NCI-H2227 treated with DMSO at 0.1 percent for 48 hours (cell line): ENCODE measurements at places on chromosomes 6 and 20.

DNA sequence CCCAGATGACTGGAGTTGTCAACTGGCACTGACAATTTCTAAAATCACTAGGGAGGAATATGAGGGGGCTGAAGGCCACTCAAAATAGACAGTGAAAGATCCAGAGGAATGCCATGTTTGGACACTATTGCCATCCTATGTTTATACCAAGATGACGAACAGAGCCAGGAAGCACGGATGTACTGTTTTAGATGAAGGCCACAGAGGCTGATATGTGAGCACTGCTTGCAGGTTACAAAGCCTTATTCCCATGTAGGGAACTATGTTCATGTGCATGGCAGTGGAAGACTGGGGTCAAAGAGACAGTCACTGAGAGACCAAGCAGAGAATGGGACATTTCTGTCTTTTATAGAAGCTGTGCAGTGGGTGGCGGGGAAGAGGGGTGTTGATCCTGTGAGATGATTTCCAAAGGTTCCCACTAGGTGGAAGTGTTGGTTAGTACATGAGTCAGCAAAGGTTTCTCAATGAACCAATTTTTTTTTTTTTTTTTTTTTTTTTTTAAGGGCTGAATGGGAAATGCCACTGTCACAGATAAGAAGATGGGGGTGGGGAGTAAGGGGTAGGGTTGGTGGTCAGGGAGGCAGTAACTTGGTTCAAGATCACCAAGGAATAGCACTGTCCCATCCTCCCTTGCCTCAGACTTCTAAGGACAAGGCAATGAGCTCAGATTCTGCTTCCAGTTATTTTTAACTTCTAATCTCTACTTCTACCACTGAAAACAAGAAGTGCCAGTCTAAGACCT lies 46.7 kb upstream of the MOCS1 start:
- DNase-seq = peak; percentile 60

DNA sequence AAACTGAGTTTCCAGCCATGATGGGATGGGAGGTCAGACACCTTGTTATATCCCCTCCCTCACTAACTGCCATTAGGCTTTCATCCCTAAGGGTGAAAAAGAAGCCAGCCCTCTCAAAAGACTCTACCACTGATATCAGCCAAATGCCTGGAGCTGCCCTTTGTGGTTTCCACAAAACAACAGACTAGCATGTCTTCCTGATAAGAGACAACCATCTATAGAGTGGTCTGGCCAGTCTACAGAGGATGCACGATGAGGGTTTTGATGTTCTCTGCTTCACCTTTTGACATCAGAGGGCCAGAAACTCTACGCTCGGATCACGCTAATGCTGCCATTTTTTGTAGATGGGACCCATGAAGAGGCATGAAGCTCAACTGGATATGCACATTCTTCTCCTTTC lies 61.7 kb upstream of the ARHGAP18 start:
- no peak for DNase-seq

DNA sequence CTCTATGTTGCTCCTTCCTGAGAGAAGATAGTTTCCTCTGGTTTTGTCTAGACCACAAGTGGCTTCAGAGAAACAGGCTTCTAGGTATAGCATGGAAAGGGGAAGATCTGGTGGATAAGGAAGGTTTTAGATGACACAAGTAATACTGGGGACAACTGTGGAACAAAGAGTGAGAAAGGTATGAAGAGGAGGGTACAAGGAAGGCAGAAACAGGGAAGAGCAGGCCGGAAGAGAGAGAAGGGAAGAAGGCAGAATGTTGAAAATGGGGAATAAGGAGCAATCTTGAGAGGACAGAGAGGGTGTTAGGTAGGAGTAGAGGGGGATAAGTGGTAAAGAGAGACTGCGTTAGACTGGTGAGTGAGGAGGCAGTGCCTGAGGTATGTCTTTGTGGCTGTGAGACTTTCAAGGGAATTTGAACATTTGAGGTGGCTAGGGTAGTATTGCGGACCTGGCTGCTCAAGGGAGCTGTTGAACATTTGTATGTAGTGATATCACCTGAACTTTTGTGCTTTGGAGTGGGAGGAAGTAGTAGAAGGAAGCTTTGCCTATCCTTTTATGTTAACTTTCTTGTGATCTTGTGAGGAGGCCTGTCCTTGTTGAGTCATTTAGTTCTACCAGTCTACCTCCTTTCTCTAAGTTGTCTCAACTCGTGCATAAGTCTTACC lies 69.5 kb downstream of the FOXO3 start:
- DNase-seq = no peak

- DNase-seq = no peak
These were observed 56.7 kb upstream of the CEP85L start for GRCh38 chr6:118708055-118708454.

DNA sequence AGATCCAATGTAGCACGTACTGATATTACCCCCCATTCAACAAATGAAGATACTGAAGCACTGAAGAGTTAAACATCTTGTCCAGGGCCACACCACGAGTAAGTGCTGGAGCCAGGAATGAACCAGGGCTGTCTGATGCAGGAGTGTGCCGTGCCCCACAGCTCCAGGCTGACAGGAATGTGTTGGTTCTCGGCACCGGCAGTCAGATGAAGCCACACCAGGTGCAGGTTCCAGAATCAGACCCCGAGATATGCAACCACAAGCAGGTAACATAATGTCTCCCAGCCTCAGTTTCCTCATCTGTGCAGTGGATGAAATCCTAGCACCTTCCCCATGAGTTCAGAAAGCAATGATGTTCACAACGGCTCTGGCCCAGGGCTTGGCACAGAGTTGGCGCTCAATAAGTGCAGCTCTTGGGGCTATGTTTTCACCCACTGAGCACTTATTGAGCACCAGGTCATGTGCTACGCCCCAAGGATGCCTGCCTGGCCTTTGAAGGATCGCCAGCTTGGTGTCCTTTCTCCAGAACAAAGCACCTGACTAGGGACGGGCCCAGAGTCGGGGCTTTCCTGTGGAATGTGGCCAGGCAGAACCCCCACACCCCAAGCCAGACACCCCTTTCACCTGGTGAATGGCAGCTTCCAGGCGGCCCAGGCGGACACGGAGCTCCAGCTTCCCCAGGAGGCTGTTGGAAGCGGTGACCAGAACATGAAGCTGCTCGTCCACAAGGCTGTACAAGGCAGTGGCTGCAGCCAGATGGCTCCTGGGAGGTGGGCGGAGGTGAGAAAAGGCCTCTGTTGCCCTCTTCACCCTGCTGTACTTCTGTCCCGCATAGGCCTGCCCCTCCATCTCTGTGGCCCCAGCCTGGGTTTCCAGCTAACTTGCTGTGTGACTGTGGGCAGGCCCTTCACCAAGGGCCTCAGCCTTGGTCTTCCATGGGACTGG lies 41.3 kb downstream of the KIAA1755 start:
- DNase-seq = no peak

- DNase-seq = no peak
These were observed 72.0 kb upstream of the BACH2 start for GRCh38 chr6:90368601-90369000.

DNA sequence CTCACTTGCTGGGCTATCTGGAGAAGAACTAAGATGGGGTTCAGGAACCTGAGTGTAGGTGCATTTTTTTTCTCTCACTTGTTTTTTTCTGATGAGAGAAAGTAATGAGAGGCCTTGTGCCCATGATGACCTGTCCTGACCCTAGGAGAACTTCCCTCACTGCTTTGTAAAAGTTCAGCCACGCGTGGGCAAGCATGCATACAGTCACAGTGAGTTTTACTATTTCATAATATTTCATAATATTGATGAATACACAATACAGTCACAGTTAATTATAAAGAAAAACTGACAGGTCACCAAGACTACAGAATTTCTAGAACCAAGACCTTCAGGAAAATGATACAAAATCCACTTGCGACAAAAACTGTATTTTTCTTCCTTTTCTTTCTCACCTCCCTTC lies 111.8 kb downstream of the MAP7 start:
- no peak for DNase-seq

DNA sequence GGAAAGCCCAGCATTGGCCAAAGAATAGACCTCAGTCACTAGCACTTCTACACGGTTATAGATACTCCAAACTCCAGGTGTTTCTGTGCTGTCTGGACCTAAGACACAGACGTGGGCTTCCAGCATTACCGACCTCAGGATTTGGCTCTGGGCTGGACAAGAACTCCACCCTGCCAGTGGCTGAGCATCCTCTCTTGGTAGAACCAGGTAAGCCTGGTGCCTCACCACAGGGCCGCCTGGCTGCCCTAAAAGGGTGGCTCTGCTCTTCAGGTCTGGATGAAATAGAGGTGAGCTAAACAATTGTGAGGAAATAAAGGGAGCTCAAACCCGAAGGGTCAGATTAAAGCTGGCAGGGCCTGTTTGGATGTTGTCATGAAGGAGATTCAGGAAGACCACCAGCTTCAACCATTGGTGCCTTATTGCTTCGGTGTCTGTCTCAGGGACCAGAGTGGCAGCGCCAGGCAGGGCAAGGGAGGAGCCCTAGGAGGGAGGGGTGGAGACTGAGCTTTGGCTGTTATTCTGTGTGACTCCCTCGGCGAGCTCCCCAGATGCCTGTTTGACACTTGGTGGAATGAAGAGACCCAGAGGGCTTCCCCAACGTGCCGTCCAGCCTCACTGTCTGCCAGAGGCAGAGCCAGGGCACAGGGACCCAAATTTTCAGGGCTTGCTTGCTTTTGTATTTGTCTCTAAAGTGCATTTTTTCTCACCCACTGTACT lies 8.6 kb downstream of the SYNDIG1 start:
- DNase-seq = no peak

DNA sequence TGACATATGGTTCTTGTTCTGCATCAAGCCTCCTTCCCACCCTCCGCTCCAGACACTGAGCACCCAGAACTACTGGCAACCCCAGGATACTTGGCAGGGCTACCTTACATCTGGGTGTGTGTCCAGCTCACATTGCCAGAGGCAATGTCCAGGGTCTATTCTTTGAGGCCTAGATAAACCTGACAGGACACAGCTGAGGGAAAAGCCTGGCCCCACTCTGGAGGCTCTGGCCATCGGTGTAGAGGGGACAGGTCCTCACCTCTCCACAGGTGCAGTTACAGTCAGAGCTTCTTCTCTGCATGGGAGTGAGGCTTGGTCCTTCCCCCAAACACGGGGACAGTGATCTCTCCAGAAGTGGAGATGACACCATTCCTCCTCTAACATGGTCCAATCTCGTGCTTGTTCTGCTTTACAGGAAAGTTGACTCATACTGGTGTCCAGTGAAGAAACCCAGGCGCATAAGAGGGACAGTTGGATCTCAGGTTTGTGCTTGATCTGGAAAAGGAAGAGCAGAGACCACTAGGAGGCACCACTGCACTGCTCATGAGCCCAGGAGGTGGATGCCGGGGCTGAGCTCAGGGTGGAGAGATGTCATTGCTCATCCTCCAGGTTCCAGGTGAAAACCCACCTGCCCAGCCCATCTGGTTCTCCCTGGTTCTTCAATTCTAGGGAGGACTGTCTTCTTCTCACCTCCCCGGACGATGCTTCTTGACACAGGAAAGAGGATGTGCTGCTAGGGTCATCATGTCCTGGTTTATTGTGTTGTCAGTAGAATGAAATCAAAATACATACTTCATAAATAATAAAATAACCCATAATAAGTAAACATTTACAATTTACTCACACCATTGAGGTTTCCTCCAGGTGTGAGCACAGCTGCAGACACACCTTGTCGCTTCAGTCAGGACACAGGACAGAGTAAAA lies 14.7 kb downstream of the HLA-F start:
- peak; percentile 22 for DNase-seq

- no peak for DNase-seq
These were observed 126.5 kb upstream of the CITED2 start for GRCh38 chr6:139500977-139501376.

- DNase-seq = no peak
These were observed 21.3 kb downstream of the ZNF831 start for GRCh38 chr20:59184880-59185447.

GRCh38 chr6:42879372-42880239 lies at the start of gene RPL7L1:
RPL7L1 (plus strand) TSS chr6:42879616; CDS start chr6:42879911, 295 bp downstream.
- DNase-seq = peak; percentile 97

- DNase-seq = no peak
These were observed 62.8 kb downstream of the TCP11 start for GRCh38 chr6:35078226-35078850.

GRCh38 chr6:166500246-166500645 lies 86.2 kb downstream of the RAMACL start:
- no peak for DNase-seq

DNA sequence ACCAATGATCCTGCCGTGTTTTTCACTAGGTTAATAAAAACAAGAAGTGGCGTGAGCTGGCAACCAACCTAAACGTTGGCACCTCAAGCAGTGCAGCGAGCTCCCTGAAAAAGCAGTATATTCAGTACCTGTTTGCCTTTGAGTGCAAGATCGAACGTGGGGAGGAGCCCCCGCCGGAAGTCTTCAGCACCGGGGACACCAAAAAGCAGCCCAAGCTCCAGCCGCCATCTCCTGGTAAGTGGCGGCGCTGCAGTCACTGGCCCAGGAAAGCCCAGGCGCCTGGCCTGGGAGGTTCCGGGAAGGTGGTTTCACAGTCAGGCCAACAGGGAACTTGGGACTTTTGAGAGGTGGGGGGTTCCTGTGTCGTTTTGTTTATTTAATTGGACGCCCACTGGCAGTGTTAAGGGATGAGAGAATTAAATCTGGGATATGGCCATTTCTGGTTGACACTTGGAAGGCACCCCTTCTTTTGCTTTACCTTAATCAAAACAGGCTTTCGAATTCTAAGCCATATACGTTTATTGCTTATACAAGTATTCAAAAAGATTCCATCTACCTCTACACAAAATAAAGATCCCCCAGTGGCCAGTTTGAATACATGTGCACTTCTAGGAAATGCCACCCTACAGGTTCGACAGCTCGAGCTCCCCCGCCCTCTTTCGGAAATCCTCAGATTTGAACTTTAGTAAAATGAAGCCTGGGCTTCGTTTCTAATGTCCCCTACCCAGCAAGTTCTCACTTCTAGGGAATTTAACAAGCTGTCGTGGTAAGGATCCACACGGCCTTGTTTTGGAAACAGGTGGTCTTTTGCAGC lies 138.9 kb downstream of the TMEM242 start:
- peak; percentile 28 for DNase-seq

- DNase-seq = no peak
These were observed 84.2 kb downstream of the CEBPB start for GRCh38 chr20:50274570-50275430.

DNA sequence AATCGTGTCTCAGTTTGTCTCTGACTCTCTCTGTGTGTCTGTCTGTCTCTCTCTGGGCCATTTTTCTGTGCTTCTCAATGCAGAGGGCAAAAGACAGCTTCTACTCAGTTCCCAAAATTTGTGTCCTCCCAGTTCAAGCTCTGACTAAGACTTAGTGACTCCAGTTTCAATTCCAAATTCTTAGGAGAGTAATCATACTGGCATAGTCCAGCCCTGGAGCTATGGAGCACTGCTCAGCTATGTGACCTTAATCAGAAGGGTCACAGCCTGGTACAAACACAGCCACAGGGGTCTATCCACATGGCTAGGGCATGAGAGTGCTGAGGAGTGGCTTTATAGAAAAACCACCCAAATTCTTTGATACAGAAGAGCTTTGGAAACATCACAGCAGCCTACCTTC lies 91.9 kb downstream of the FOXF2 start:
- no peak for DNase-seq
